Thyroid gland (tissue), 4 donors: ENCODE measurements at places on chromosomes 13 and 19. TPM values are rescaled to one million over a fixed set of nuclear protein-coding genes. Genes with fewer than 3 reads are reported as not detected.

- DNase-seq = peak; percentile 62
- H3K4me1 ChIP-seq = no peaks in the 10 kb centered on the region
- H3K27me3 ChIP-seq = no peaks in the 10 kb centered on the region
- H3K27ac ChIP-seq = no peak overlapping the region
These were observed 5.2 kb upstream of the CEACAM18 start for GRCh38 chr19:51473009-51473707.

DNA sequence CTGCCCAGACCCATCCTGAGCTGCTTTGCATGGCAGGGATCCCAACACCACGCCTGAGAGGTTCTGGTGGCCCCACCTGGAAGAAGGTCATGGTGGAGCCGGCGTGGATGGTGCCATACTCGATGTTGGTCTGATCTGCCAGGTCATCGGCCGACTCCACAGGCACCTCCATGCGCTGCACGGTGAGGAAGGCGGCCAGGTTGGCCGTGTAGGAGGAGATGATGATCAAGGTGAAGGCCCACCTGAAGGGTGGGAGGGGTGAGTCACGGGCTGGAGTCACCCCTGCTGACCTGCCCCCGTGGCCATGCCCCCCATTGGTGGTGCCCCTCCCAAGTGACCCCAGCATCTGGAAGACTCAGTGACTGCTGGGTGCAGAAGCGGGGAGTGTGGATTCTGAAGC, 12.5 kb upstream of the ATP1A3 start:
- H3K4me1 ChIP-seq = no peaks in the 10 kb centered on the region
- H3K4me3 ChIP-seq = no peak overlapping the region
- no peak for DNase-seq

- no peak overlapping the region for H3K27ac ChIP-seq
- peaks cover 13% of the 10 kb centered on the region for H3K4me1 ChIP-seq
These were observed 3.6 kb upstream of the REXO1 start for GRCh38 chr19:1851654-1852580.

DNA sequence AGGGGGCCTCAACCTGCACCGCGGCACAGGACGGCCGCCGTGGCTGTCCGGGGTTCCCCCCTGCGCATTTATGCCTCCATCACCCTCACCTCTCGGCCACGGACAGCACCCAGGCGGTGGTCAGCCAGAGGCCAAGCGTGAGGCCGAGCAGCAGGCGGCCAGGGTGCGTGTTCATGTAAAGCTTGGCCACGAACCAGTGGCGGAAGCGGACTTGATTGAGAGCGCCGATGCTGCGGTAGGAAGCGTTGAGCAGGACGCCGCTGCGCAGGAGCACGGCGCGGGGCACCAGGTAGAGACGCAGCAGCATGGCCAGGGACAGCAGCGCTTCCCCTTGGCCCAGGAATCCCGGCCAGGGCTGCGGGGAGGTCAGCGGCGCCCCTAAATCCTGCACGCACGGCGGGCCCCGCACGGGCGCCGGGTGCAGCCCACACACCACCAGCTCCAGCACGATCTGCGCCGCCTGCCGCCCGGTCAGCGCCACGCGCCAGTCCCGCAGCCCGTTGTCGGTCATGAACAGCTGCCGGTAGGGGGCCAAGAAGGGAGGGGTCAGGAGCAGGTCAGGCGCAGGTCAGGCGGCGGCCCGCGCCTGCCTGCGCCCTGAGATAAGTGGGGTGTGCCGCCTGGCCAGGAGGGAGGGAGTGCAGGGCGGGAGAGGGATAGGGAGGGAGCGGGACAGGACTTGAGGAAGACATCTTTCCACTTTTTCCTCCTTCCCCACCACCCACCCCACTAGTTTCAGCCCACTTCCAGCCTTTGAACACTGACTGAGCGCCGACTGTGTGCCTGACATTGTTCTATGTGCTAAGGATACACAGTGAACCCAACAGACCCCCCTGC, 6.5 kb downstream of the KCNN4 start:
- DNase-seq = peak; percentile 18
- peaks cover 11% of the 10 kb centered on the region for H3K4me1 ChIP-seq
- peaks cover 6% of the 10 kb centered on the region for H3K27me3 ChIP-seq
- H3K27ac ChIP-seq = no peak overlapping the region
- no peak overlapping the region for H3K4me3 ChIP-seq

DNA sequence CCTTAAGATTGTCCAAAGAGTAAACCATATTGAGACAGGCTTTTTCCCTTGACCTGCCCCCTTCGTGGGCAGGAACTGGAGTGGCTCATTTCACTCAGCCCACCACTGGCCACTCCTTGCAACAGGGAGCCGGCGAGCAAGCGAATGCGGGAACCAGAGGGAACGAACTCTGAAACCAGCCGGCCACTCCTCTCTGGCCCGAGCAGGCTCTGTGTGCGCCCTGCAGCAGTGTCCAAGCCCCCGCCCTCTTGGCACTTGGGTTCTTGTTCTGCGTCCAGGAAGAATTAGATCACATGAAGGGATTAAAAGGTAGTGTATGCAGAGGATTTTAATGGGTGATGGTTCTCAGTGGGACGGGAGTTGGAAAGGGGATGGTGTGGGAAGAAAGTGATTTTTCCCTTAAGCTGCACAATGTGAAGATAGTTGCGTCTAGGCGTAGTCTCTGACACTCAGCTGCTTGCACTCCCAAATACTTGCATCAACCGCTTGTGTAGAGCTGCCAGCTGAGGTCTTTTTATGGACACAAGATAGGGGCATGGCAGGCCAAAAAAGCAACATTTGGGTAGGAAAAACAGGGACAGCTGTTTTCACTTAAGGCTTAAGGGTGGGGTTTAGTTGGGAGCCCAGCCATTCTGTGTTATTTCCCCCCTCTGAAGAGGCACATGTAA, 1209.7 kb upstream of the PCDH20 start:
- H3K27me3 ChIP-seq = no peaks in the 10 kb centered on the region
- H3K4me3 ChIP-seq = no peak overlapping the region
- no peaks in the 10 kb centered on the region for H3K4me1 ChIP-seq

DNA sequence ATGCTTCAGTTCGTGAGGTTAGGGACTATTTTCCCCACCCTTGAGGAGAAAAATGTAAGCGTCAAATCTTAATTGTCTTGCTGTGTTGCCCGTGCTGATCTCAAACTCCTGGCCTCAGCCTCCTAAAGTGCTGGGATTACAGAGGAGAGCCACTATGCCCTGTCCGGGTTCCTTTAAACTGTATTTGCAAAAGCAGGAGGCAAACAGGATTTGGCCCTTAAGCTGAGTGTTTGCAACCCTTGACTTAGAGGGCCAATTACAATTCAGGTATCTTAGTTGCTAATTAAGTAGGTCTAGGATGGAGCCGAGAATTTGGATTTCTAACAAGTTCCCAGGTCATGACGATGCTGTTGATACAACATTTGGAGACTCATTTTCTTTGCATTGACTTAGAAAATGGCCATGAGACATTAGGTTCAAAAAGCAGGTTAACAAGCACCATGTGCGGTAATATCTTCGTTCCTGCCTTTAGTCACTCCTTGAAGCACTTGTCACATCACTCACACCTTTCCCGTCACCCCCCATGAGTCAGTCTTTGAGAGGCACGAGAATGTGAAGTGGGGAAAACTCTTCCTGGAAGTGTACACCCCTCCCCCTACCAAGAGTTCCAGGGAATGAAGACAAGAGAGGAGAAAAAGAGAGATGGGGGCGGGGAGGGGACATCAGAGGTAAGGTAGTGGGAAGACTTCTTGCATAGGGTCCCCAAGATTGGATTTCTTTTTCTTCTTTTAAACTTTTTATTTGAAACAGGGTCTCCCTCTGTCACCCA, 2.6 kb downstream of the NAPSA start:
- H3K27me3 ChIP-seq = no peaks in the 10 kb centered on the region
- H3K36me3 ChIP-seq = no peaks in the 10 kb centered on the region
- peaks cover 29% of the 10 kb centered on the region for H3K4me1 ChIP-seq
- DNase-seq = peak; percentile 55
- H3K27ac ChIP-seq = no peak overlapping the region

GRCh38 chr13:37488726-37489125, 109.8 kb downstream of the POSTN start:
- no peaks in the 10 kb centered on the region for H3K36me3 ChIP-seq
- no peaks in the 10 kb centered on the region for H3K27me3 ChIP-seq
- no peak overlapping the region for H3K27ac ChIP-seq
- H3K4me3 ChIP-seq = no peak overlapping the region

DNA sequence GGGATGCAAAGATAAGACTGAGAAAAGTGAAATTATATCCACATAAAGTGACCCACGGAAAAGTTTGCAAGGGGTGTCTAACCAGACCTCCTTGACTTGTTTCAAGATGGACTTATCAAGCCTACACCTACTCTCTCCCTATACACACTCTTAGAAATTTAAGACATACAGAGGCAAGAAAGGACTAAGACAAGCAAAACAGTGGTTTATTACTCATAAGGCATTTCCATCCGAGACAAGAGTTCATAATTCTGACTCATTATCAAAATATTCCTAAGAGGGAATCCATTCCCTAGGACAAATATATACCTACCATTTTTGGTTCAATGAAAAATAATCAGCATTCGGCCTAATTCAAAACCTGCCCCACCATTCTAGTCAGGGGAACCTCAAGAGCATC, 232.6 kb upstream of the GPC6 start:
- no peaks in the 10 kb centered on the region for H3K27me3 ChIP-seq
- H3K4me3 ChIP-seq = no peak overlapping the region
- no peaks in the 10 kb centered on the region for H3K4me1 ChIP-seq
- H3K27ac ChIP-seq = no peak overlapping the region
- H3K36me3 ChIP-seq = no peaks in the 10 kb centered on the region
- DNase-seq = no peak

DNA sequence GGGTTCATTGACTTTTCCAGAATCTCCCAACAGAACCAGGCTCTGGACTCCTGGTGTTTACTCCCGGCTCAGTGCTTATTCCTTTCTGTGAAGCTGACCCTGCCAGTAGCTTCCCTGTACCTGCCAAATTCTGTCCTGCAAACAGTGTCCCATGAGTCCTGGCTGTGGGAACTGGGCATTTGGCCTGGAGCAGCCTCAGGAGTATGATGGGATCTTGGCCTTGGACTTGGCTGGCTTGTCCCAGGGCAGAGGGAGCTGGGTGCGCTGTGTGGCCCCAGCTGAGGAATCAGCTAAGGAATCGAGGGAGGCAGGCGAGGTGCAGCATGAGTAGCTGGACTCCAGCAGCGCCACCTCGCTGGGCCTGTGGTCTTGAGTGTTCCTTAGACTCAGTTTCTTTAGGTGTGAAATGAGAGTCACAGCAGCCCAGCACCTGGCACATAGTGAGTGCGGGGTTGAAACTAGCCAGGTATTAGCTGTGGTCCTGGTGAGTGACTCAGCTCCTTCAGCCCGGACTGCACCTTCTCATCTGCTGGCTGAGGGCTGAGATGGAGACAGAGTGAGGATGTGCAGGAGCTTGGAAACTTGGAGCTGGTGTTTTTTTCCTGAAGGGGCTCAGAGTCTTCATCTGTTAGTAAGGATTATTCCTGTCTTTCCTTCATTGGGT, 10.4 kb downstream of the CLASRP start:
- no peak overlapping the region for H3K27ac ChIP-seq
- peaks cover 35% of the 10 kb centered on the region for H3K36me3 ChIP-seq
- no peak for DNase-seq
- H3K4me3 ChIP-seq = no peak overlapping the region

- no peaks in the 10 kb centered on the region for H3K4me1 ChIP-seq
- H3K27ac ChIP-seq = no peak overlapping the region
- DNase-seq = peak; percentile 8
- H3K4me3 ChIP-seq = no peak overlapping the region
These were observed 476.2 kb downstream of the KLF12 start for GRCh38 chr13:73657821-73658540.

The ZNF497 gene
- 7.1 TPM for total RNA-seq

- no peak overlapping the region for H3K4me3 ChIP-seq
- no peaks in the 10 kb centered on the region for H3K27me3 ChIP-seq
- H3K27ac ChIP-seq = no peak overlapping the region
- no peak for DNase-seq
- H3K36me3 ChIP-seq = no peaks in the 10 kb centered on the region
These were observed 3.2 kb downstream of the LSM4 start for GRCh38 chr19:18319591-18320135.

GRCh38 chr13:67281466-67281865, 51.3 kb upstream of the PCDH9 start:
- H3K27ac ChIP-seq = no peak overlapping the region
- no peaks in the 10 kb centered on the region for H3K36me3 ChIP-seq
- H3K4me3 ChIP-seq = no peak overlapping the region
- H3K27me3 ChIP-seq = no peaks in the 10 kb centered on the region
- no peak for DNase-seq

DNA sequence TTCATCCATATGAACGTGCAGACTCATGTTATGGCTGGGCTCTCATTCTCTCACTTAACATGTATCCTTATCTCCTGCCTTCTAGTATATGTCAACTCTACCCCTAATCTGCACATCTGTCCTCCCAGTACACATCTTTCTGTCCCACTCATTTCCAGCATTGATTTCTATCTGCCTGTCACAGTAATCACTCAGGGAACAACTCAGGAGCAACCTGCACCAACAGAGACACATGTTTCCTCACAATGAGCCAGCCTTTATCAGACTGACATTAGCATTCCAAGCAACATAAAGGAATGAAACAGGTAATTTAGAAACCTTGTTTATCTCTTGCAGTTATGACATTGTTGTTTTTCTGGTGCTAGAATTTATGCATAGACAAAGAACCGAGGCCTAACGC, 17.6 kb upstream of the SLC7A1 start:
- no peak overlapping the region for H3K27ac ChIP-seq
- DNase-seq = no peak
- H3K27me3 ChIP-seq = no peaks in the 10 kb centered on the region
- peaks cover 7% of the 10 kb centered on the region for H3K4me1 ChIP-seq
- H3K4me3 ChIP-seq = no peak overlapping the region
- H3K36me3 ChIP-seq = no peaks in the 10 kb centered on the region

GRCh38 chr13:54078271-54078870, 1049.8 kb downstream of the OLFM4 start:
- DNase-seq = no peak
- H3K4me1 ChIP-seq = no peaks in the 10 kb centered on the region
- H3K4me3 ChIP-seq = no peak overlapping the region
- H3K36me3 ChIP-seq = no peaks in the 10 kb centered on the region
- no peak overlapping the region for H3K27ac ChIP-seq

DNA sequence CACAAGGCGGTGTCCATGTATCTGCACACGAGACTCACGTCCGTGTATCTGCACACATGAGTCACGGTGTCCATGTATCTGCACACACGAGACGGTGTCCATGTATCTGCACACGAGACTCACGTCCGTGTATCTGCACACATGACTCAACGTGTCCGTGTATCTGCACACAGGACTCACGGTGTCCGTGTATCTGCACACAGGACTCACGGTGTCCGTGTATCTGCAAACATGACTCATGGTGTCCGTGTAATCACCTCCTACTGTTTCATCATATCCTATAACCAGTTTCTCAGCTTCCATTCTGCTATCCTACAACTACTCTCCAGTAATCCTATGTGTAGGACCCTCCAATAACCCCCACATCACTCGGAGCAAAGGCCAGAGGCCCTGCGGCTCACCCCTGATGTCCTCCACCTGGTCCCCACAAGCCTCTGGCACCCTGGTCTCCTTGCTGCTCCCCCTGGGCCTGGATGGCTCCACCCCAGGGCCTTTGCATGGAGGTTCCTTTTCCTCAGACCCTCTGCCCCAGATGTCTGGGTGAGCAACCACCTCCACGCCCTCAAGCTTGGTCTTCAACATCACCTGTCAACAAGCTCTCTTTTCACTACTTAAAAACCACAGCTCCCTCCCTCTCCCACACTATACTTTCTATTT, 2.5 kb upstream of the TMEM255B start:
- H3K36me3 ChIP-seq = no peaks in the 10 kb centered on the region
- no peak overlapping the region for H3K27ac ChIP-seq
- peaks cover 15% of the 10 kb centered on the region for H3K4me1 ChIP-seq
- no peaks in the 10 kb centered on the region for H3K27me3 ChIP-seq
